Endothelial cell of coronary artery (primary cell): ENCODE measurements at places on chromosomes 2 and 18. TPM values are rescaled to one million over a fixed set of nuclear protein-coding genes. Genes with fewer than 3 reads are reported as not detected.

Gene C18orf54
- 4.7 and 5.5 TPM in 2 replicates for total RNA-seq

Gene DNAJC5G
- not detected in 2 replicates for total RNA-seq

Gene ECEL1
- total RNA-seq, result not detected in 2 replicates

Gene MC5R
- not detected in 2 replicates for total RNA-seq

Gene MAPK4
- under 0.01 TPM in 1 of 2 replicates, not detected in the other for total RNA-seq

Gene TMEM198
- 0.09 TPM in 1 of 2 replicates, not detected in the other for total RNA-seq

Gene IGFBP2
- 18.8 and 274 TPM in 2 replicates for total RNA-seq
